Effector CD4-positive, alpha-beta T cell (primary cell): ENCODE measurements at places on chromosomes 7 and 10.

GRCh38 chr10:13684252-13684791 lies 97.6 kb downstream of the PRPF18 start:
- no peak for DNase-seq

DNA sequence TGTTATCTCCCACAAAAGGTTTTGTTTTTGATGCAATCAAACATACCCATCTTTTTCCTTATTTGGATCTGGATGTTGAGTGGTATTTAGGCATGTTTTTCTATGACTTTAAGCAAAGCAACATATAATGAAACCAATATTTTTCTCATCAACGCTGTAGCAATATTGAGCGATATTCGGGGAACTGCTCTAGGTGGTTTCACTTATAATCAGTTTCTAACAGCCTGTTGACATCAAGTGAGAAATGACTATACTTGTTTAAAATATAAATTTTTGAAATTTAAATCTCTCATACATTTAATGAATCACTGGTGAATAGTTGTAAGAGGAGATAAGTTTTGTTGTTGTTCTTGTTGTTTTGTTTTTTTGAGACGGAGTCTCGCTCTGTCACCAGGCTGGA lies 52.8 kb upstream of the CCAR1 start:
- DNase-seq: no peak

GRCh38 chr7:131042269-131043160 lies 285.2 kb upstream of the MKLN1 start:
- DNase-seq: no peak

DNA sequence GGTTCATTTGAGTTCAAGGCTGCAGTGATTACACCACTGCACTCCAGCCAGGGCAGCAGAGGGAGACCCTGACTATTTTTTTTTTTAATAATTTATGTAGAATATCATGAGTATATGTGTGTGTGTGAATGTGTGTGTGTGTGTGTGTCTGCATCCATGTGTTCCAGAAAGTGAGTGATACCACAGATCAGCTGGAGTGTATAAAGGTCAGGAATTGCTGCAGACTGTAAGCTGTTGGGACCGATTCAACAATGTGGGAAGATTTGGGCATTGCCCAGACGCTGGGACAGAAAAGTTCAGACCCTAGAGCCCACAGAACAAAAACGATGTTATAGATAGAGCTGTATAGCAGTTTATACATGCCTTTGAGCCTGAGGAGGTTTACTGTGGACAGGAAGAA lies 435.6 kb downstream of the CCSER2 start:
- no peak for DNase-seq

GRCh38 chr7:13286916-13287315 lies 599.5 kb downstream of the ARL4A start:
- DNase-seq: no peak

DNA sequence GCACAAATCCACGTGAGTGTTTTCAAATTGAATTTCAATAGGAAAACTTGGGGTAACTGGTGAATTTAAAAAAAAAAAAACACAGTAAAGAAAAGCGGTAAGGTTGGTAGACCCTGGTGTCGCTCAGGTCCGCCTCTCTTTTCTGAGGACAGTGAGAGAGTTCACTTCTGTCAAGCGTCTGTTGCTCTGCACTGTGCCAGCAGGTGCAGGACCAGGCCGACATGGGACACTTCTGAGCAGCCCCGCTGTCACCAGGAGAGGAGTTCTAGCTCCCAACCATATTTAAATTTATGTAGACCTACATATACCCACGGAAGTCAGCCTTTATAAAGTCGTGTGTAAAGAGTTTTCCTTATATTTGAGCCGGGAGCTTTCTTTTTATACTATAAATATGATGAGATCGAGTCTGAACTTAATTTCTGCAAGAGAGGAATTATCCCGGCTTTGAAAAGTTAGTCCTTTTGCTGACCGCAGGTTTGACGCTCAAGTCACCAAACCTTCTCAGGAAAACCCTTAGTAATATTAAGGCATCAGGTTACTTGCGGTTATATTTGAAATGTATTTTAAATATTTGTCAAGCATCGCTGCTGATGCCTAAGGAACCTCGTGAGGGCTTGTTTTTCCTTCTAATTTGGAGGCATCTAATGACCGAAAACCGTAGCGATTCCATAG lies 531 bp downstream of the IKZF1 start:
- DNase-seq: peak; percentile 47

- no peak for DNase-seq
These were observed 73.2 kb upstream of the ST8SIA6 start for GRCh38 chr10:17527514-17528146.

DNA sequence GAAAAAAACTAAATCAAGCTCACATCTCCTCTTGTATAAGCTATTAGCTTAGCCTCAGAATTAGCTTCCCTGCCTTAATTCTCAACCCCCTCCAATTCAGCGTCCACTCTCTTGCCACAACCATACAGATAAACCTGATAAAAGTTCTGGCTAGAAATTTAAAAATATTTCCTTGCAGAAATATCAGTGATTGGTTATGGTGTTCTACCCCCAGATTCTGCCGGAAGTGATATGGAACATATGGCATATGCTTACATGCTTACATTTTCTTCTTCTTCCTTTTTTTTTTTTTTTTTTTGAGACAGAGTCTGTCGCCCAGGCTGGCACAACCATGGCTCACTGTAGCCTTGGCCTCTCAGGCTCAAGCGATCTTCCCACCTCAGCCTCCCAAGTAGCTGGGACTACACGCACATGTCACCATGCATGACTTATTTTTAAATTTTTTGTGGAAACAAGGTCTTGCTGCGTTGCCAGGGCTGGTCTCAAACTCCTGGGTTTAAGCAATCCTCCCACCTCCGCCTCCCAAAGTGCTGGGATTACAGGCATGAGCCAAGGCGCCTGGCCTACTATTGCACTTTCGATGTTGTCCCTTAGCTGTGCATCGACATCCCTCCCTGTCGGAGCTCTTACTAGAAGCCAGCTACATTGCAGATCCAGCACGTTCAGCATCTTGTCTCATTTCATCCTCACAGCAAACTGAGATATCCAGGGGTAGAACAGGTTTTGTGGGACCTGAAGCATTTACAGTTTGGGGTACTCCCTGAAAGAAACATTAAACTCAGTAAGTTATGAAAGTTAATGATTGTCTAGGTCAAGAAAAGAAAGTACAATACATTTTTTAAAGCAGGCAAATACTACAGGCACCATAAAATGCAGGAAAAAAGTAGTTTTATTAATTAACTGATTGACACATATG lies 205.6 kb upstream of the TCF7L2 start:
- DNase-seq: no peak

- DNase-seq: no peak
These were observed 81.0 kb downstream of the SORCS1 start for GRCh38 chr10:107083388-107084009.

DNA sequence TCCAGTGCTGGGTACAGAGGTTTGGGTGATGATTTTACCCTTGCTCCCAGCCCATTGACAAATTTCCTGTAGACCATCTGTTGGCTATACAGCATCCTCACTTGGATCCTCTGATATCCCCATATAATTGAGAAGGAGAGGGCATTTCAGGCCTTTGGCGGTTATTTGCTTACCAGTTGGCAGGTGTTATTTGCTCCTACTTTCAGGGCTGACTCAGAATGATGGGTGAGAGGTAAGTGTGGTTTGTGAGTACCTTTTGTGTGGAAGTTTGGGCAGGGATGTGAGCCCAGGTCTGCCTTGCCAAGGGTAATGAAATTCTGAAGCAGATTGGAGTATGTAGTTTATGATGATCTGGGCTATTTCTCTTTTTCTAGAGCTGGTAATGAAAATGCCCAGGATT lies 93.6 kb downstream of the LRMDA start:
- no peak for DNase-seq

- DNase-seq: no peak
These were observed 276.4 kb downstream of the ETV1 start for GRCh38 chr7:13713092-13713491.

DNA sequence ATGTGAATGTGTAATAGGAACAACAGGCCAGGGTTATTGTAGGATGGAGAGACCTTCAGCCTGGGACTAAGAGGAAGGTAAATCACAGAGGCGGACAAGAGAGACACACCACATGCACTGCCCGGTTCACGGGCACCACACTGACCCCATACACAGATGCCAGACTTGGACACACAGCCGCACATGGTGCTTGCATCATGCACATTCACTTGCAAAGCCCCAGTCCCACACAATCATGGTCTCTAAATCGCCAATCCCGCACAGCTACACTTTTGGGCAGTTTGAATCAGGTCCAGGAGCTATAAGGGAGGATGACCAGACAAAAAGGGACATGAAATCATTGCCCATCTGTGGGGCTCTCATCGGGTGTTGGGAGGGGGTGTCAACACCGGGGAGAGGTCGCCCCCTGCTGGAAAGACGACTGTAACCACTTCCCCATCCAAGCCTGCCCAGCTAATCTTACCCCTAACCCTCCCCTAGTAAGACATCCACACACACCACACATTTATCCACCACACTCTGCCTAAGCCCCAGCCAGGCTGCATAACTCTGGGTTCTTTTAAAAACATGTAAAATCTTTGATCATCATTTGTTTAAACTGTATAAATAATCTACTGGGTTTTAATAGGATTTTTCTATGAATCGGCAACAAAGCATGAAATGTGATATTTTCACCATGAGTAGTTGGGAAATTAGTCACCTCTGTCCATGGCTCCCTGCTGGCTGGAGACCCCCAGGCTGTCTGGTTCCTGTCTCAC lies 40.5 kb upstream of the SLF2 start:
- DNase-seq: peak; percentile 16

- DNase-seq: no peak
These were observed 22.1 kb upstream of the UMAD1 start for GRCh38 chr7:7618410-7618809.

GRCh38 chr10:129949891-129950291 lies 14.2 kb downstream of the EBF3 start:
- DNase-seq: no peak

DNA sequence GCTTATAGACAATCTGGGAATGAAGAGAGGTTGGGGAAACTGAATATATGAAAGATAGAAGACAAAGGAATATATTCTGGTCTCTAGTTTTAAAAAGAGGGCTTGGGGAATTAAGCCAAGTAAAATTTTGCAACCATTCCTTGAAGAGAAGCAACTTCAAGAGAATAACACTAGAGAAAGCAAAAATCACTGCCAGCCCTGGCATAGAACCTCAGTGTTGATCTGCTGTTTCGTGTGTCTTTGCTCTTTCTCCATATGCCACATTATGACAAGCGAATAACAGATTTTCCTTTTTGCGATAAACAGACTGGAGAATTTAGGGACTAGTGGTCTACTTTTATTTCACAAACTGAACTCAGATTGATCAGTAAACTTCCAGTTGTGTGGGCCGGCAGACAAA lies 132.7 kb downstream of the XPNPEP1 start:
- DNase-seq: no peak

- no peak for DNase-seq
These were observed 42.2 kb upstream of the WASL start for GRCh38 chr7:123791001-123791400.

DNA sequence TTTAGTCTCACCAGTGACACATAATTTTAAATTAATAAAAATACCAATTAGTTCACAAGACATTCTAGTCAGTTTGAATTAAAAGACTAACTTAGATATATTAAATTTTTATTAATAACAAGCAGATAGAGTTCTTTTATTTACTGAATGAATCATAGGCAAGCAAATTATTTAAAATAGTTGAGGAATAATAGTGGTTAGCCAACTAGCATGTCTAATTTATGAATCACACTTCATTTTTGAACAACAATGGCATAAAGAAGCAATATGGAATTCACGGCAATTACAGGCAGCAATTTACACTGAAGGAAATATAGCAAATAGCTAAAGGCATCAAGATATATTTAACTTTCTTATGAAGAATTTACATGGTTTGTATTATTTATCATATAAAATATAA lies 187.0 kb upstream of the SLC26A5 start:
- DNase-seq: no peak

DNA sequence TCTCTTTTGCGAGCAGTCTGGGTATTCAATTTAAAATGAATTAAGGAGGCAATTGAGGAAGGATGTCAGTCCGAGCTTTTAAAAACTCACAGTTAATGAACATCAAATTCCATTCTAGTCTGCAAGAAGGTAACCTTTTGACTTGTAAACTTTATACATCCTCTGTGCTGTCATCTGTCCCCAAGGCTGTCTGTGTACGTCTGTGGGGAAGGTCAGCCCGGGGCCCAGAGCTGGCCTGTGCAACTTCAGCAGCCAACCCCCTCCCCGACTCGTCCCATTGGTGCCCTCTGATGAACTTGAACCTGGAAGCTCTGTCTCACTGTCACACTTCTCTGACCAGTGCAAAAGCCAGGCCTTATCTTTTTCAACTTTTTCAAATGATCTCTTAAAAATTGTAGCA lies 80.3 kb downstream of the CCDC3 start:
- DNase-seq: no peak

- DNase-seq: no peak
These were observed 1.5 kb upstream of the WDR37 start for GRCh38 chr10:1054684-1055083.

- DNase-seq: no peak
These were observed 206.6 kb downstream of the DIP2C start for GRCh38 chr10:482848-483247.

DNA sequence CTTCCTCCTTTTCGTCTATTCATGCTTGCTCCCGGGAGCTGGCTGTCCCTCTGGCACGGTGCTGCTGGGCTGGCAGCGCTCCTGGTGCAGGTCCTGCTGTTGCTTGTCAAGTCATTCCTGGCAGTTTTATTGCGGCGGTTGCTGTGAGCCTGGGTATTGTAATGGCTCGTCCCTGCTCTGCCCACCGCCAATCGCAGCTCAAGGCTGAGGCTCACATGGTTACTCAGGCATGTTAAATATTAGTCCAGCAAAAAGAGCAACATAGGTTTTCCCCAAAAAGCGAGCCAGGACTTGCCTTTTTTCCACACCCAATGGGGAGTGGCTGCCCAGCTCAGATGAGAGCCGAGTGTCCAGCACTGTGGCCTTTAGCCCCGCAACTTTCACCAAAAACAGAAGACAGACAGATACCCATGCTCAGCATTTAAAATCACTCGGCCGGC lies 492.9 kb upstream of the FOXK1 start:
- DNase-seq: no peak

GRCh38 chr7:106257752-106258151 lies 27.0 kb downstream of the NAMPT start:
- DNase-seq: no peak

- no peak for DNase-seq
These were observed 754.7 kb downstream of the GRID1 start for GRCh38 chr10:85611746-85612377.

DNA sequence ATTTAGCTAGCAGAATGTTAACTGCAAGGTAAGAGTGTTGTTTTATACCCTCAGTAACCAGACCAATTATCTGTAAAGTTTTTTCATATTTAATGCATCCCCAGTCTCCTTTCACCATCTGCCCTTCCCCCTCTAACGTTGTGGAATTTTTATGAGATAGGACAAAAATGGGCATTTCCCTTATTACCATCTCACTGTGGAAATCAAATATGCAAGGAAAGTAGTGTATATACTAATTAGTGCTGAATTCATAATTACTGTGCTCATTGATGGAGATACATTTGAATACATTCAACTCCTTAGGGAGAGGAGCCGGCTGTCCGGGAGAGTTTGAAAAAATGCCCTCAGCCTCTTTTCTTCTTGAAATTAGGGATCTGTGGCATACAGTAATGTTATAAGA lies 423.4 kb upstream of the MGMT start:
- DNase-seq: no peak

- DNase-seq: no peak
These were observed 76.3 kb downstream of the CLIP2 start for GRCh38 chr7:74365322-74366022.
